ENCODE measurements at places on chromosomes 13 and 19. TPM values are rescaled to one million over a fixed set of nuclear protein-coding genes. Genes with fewer than 3 reads are reported as not detected.
A peak's percentile ranks its signal among the peaks of the same experiment; 100 is the strongest.

DNA sequence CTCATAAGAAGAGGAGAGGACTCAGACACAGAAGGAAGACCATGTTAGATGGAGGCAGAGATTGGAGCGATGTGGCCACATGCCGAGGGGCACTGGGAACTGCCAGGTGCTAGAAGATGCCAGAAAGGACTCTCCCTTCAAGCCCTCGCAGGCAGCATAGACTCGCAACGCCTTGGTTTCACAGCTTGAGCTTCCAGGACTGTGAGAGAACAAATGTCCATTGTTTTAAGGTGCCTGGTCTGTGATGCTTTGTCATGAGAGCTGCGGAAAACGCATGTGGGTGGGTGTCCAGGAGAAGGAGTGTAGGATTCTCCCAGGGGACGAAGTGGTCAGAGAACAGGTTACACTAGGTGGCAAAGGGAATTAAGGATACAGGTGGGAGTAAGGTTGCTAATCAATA lies 125.9 kb upstream of the USP29 start:
- no peak for ATAC-seq

Gene APOC4
- total RNA-seq = not detected

Gene GET3
- total RNA-seq = 60.9 TPM

Gene LSM14A
- 74.8 TPM for total RNA-seq

- ATAC-seq = no peak
Measured at GRCh38 chr13:22001336-22001735, 330.5 kb downstream of the FGF9 start.

GRCh38 chr19:13138916-13139198 lies 11.3 kb downstream of the STX10 start:
- no peak for ATAC-seq

Gene KLF16
- 23.4 TPM for total RNA-seq

DNA sequence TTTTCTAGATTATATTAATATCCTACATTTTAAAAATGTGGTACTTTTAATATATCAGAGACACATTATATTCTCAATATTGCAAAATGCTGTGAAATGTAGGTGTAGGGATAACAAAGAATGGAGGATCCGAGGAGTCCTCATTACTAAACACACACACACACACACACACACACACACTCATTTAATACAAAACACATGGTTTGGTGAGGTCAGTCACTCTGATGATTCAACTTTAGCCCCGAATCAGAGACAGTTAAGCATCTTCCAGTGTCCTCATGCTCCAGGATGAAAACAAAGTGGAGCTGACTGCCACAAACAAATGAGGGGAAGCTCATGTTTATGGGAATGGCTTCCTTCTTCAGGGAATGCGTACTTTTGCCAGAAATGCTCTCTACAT lies 147.5 kb downstream of the CYSLTR2 start:
- ATAC-seq = no peak

- no peak for ATAC-seq
Measured at GRCh38 chr13:43816401-43816889, 29.7 kb upstream of the ENOX1 start.

Gene OR7A5
- not detected for total RNA-seq

GRCh38 chr19:11580116-11580515 lies 2.7 kb upstream of the ACP5 start:
- no peak for ATAC-seq

DNA sequence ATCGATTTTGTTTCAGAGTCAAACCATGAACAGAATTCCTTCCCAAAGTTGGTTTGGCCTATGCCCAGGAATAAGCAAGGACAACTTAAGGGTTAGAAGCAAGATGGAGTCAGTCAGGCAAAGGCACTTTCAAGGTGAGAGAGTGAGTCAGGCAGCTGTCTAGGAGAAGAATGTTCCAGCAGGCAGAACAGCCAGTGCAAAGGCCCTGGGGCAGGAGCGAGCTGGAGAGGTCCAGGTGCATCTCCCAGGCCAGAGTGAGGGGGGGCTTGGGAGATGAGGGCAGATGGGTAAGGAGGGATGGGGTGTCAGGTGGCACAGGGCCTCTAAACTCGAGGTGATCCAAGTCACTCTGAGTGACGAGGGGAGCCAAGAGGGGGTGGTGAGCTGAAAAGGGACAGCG lies 9.2 kb upstream of the GRWD1 start:
- no peak for ATAC-seq

Gene PMIS2
- total RNA-seq = not detected

- ATAC-seq = peak; percentile 17
Measured at GRCh38 chr19:38970664-38971532, 4.6 kb downstream of the FBXO17 start.

Gene PLPPR3
- total RNA-seq = not detected

DNA sequence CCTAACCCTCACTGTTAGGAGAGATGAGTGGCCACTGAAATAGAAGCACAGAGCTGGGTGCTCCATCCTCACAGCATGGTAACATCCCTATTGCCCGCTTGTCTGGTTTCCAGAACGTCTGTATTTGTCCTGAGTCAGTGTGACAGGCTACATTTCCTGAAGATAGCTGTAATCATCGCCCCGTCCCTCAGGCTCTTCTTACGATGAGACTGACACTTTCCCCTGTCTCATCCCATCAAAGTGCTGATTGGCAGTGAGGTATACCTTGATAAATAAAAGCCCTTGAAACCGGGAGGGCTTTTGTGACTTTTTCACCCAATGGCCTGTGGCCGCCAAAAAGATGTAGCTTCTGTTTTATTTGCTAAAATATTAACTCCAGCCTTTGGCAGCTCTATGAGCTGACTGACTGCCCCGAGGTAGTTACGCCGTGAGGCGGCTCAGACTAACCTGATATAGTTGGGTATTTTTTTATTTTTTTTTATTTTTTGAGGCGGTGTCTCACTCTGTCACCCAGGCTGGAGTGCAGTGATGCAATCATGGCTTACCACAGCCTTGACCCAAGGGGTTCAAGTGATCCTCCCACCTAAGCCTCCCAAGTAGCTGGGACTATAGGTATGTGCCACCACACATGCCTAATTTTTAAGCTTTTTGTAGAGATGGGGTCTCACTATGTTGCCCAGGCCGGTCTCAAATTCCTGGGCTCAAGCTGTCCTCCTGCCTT lies 5.7 kb upstream of the LRRC4B start:
- no peak for ATAC-seq

Gene SIGLEC10
- 2.0 TPM for total RNA-seq

Gene PGLYRP1
- total RNA-seq = not detected

- ATAC-seq = no peak
Measured at GRCh38 chr19:5131031-5131505, 162.2 kb downstream of the KDM4B start.

GRCh38 chr19:45217957-45218334 lies 27.3 kb downstream of the EXOC3L2 start:
- ATAC-seq = no peak

DNA sequence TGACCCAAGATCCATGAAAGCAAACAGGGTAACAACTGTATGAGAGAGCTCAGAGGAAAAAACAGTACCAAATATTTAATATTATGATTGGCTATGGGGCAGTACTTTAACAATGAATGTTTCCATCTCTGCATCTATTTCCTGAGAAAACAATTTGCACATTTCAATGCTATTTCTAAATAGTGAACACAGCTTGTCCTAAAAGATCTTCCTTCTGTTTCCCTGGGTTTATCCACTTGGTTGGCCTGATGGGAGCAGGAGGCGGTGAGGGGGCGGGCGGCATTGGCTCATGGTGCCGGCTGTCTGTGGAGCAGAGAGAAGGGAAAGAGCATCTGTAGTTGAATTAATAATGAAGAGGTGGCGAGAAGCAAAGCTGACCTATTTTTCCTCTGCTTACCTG lies 291.4 kb downstream of the DCLK1 start:
- no peak for ATAC-seq

- no peak for ATAC-seq
Measured at GRCh38 chr19:43490759-43491158, 13.8 kb downstream of the PHLDB3 start.

DNA sequence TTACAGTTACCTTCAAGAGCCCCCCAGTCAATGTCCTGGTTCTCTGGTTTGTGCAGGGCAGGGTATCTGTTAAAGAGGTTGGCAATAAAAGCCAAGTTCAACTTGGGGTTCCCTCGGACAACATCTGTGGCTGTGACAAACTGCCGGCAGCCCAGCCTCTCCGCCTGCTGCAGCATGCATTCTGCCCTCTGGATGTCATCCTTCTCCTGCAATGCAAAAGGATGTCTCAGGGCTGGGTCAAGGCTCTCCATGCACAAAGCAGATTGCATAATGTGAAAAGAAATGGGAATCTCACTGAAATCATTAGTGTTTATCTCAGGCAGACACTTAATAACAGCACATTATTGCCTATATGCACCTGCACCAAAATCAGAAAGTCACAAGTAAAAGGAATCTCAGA lies 35.1 kb downstream of the LCP1 start:
- no peak for ATAC-seq

- no peak for ATAC-seq
Measured at GRCh38 chr13:102812611-102813287, 13.8 kb downstream of the BIVM start.

Gene OR4F17
- total RNA-seq = not detected

DNA sequence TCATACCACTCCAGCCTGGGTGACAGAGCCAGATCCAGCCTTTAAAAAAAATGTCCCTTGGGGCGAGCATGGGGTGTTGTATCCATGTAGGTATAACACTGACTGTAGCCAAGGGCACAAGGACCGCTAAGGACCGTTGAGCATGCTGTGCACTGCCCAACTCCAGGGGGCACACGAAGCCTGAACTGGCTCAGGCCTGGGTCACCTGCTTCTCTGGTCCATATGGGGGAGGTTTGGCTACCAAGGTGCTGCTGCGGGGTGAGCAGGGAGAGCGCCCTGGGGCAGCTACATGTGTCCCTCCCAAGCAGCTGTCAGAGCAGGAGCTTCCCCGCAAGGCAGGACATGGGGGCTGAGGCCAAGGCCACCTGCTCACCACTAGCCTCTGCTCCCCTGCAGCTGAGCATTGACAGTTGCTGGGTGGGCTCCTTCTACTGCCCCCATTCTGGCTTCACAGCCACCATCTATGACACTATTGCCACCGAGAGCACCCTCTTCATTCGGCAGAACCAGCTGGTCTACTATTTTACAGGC lies 16.3 kb downstream of the CATSPERG start:
- ATAC-seq = peak; percentile 6

- no peak for ATAC-seq
Measured at GRCh38 chr13:87872813-87873212, 201.6 kb downstream of the SLITRK5 start.

DNA sequence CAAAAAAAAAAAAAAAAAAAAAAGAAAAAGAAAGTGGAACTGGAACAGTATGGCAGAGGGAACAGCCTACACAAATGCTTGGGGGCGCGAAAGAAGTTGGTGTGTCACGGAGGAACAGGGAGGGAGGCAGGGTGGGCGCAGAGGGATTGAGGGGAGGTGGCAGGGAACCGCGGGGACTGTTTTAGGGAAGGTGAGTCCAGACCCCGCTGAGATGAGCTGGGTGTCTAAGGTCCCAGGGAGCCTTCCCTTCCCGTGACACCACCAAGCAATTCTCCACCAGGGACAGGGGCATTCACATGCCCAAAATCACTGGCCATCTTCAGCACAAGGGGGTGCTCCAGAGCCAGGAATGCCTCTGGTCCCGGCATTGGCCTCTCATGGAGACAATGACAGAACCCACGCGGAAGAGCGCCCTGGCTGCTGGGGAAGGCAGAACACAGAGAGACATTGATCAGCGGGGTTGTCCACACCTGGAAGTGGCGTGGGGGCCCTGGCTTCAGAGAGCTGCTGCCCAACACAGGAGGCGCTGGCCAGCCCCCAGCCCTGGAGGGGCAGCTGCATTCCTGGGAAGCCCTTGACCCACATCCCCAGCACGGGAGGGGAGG lies 6.9 kb downstream of the PEAK3 start:
- peak; percentile 14 for ATAC-seq

DNA sequence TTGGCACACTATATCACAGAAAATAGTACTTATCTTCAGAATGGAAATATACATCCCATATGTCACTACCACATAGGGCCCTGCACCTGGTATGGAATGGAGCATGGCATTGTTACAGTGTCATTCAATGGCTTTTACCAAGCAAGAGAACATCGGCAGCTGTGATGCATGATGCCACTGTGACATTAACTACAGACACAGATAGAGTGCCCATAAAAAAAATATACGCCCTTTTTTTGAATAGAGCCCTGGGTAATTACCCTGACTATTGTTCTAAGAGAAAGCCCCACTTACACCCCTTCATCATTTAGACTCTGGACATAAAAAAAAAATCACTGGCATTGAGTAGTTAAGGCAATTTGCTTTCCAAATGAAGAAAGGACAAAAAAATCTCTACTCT lies 320.3 kb downstream of the DNAJC15 start:
- no peak for ATAC-seq

DNA sequence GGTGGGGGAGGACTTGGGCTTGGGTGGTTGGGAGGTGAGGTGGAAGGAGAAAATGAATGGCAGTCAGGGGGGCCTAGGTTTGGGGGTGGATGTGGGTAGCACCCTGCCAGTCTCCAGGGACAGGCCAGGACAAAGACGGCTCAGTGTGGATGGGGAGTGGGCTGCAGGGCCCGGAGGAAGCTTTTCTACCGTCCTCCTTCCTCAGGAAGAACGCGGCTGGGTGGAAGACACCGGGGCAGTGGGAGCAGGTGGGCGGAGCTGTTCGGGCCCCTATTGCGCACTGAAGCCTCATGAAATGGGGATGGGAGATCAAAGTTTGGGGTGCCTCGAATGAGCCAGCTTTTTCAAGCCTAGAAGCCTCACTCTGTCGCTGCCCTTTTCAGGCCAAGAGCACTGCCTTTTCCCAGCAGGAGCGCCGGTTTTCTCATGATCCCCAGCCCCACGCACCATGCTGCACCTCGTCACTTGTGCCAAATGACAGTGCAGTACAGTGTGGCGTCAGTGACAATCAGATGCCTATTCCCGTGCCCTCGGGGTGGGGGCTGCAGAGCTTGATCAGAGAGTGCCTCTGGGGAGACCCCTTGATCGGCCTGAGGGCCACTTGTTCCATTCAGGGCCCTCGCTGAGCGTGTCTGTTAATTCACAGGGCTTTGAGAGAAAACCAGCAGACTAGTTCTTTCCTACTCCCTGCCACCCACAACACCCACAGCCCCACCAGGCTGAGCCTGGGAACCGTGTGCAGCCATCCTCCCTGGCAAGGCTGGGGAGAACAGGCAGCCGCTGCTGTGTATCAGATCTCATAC lies 1.5 kb downstream of the CALM3 start:
- ATAC-seq = no peak

DNA sequence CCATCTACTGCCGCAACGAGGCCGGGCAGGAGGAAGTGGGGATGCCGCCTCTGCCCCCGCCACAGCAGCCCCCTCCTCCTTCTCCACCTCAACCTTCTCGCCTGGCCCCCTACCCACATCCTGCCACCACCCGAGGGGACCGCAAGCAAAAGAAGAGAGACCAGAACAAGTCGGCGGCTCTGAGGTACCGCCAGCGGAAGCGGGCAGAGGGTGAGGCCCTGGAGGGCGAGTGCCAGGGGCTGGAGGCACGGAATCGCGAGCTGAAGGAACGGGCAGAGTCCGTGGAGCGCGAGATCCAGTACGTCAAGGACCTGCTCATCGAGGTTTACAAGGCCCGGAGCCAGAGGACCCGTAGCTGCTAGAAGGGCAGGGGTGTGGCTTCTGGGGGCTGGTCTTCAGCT lies 3.4 kb upstream of the NUP62 start:
- no peak for ATAC-seq

GRCh38 chr13:113948034-113948742 lies 25.7 kb downstream of the C13orf46 start:
- no peak for ATAC-seq

GRCh38 chr19:46975925-46976782 lies 43.5 kb upstream of the NPAS1 start:
- peak; percentile 73 for ATAC-seq

- ATAC-seq = no peak
Measured at GRCh38 chr19:13396250-13397080, 109.8 kb downstream of the CACNA1A start.

- no peak for ATAC-seq
Measured at GRCh38 chr13:101065329-101065728, 351.0 kb downstream of the NALCN start.
